ENCODE measurements at places on chromosomes 5 and 9.

DNA sequence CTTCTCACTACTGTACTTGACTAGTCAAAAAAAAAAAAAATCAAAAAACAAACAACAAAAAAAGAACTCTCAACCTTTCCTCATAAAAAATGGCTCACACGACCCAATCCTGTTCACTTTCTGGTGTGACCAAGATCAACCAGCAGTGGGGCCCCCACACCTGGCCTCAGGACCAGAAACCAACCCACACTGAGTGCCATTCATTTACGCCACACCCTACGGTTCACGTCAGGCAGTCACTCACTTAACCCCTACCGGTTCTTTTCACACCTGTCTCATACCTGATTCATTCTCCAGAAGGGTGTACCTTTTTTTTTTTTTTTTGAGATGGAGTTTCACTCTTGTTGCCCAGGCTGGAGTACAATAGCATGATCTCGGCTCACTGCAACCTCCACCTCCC, 5.7 kb downstream of the SUSD1 start:
- DNase-seq, result no peak

GRCh38 chr9:108150736-108151586, 661.4 kb upstream of the KLF4 start:
- peak; percentile 92 for DNase-seq

DNA sequence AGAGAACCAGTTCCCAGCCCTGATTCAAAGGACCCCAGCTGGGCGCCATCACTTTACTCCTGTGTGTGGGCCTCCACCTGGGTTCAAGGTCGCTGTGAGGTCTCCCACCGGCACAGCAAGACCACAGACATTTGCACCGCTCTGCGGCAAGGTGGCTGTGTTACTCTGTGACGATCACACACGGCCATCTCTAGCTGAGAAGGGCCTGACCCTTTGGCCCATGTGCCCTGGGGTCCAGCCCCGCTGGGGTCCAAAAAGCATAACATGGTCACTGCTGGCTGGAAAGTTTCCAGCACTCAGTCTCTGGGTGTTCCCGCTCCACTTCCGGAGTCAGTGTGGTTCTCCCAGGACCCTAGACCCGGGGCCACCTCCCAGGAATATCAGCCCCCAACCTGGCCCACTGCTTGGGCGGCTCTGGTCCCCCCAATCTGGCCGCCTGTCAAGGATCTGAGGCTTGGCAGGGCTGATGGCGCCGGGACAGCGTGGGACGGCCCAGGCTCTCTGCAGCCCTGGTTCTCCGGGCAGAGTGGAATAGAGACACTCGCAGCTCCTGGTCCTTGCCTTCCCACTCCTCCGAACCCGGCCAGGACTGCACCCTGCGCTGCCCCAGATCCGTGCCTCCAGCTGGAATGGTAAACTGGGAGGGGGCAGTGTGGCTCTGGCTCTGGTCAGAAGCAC, 3.9 kb upstream of the LMX1B start:
- no peak for DNase-seq

DNA sequence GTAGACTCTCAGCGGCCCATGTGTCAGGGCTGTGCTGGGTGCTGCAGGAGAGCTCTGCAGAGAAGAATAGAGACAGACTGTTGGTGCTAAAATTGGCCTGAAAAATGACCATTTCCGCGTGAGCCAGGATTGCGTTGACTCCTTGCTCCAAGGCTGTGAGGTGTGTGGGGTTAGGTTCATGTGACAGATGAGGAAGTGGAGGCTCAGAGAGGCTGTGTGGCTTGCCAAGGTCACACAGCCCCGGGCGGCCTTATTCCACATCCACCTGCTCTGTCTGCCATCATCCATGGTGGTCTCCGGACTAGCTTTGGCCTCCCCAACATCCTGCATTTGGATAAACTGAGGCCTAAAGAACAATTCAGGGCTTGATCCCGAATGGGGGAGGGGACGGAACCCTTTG, 15.2 kb downstream of the NEK6 start:
- no peak for DNase-seq

DNA sequence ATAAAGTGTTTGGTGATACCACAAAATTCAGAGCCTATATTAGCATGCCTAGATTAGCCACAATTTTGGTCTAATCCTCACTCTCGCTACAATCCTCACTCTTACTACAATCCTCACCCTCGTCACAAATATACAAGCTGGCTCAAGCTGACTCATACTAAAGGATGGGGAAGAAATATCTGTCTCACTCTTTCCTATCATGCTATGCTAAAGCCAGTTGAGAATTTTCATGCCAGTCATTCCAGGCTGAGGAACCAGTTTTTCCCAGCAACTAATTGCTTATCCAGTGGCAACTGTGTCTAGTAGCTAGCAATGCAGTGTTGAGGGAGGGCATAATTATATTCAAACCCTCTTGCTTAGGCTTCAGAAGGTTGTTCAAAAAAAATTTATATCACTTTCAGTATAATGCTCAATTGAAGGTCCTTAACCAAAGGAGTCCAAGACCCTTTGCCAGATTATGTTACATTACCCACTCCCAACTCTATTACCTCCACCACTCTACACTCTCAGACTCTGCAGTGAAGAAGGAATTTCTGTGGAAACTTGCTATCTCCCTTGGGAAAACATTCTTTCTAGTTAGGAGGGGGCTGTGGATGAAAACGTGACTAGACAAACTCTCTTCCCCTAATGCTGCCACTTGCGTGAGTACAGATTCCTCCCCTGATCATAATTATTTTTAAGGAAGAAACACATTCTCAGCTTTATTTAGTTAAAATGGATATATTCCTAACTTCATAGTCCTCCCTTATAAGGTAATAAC, 810.3 kb upstream of the ACO1 start:
- peak; percentile 24 for DNase-seq

DNA sequence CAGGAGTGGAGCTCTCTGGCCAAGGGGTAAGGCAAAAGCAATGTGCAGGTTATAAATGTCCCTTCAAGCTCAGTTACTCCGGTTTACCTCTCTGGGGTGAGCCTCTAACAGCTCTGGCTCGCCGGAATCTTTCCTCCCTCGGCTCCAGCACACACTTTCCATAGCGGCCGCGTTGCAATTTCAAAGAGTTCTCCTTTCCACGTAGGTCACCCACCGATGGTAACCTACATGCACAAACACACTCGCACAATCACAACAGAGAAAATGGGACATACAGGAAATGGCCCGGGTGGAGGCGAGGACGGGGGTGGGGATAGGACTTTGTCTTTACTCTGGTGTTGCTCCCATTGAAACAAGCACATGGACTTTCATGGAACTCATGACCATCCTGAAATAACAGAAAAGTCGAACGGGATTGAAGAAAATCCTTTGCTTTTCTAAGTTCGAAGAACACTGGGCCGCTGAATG, 1.2 kb downstream of the LHFPL2 start:
- DNase-seq, result peak; percentile 62

DNA sequence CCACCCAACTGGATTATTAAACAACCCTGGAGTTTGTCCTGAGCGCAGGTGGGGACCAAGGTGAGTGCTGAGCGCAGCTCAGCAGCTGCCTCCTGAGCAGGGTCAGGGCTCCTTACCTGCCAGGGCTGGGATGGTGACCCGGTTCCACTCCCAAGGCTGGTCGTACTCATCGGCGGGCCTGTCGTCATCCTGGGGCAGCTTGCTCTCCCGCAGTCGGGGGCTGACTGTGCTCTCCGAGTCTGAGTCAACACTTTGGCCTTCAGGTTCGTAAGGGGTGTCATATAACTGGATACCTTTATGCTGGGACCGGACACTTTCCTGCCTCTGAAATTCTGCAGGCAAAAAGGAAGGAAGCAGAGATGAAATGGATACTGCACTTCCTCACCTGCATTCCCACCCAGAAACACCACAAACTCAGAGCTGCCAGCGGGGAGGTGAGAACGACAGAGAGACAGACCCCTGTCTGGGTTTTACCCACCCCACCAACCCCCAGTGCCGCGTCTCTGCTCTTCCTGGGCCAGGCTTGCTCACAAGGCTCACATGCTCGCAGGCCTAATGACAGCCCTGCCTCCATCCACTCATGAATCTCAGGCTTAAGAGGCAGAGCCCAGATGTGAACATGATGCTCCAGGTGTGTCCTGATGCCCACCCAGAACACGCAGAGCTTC, 70.7 kb upstream of the SLC25A51 start:
- no peak for DNase-seq

- DNase-seq, result no peak
Observed at GRCh38 chr9:129280236-129280622, 102.2 kb upstream of the IER5L start.

- DNase-seq, result no peak
Observed at GRCh38 chr5:168446983-168447619, 39.2 kb upstream of the RARS1 start.

- peak; percentile 25 for DNase-seq
Observed at GRCh38 chr5:175460126-175460525, 16.1 kb upstream of the DRD1 start.

- no peak for DNase-seq
Observed at GRCh38 chr5:74787424-74787823, 20.4 kb downstream of the NSA2 start.

GRCh38 chr9:86687788-86688187, 259.5 kb downstream of the GAS1 start:
- no peak for DNase-seq

- DNase-seq, result no peak
Observed at GRCh38 chr5:2732850-2733249, 18.6 kb downstream of the IRX2 start.

DNA sequence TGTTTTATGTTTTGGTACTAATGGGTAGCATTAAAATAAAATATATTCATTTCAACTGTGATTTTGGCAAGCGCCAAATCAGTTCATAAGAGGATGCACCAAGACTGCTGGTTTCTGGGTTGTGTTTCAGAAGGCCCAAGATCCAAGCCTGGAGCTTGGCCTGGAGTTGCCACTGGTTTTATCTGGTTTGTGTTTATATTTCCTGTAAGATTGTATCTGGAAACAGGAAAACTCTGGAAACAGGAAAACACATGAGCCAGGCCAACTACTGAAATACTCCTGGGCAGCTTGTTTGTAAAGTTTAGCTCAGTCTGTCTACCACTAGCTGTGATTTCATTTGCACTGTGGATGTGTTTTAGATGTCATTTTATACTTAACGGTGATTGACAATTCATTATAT, 5.5 kb downstream of the FSTL4 start:
- DNase-seq, result no peak

DNA sequence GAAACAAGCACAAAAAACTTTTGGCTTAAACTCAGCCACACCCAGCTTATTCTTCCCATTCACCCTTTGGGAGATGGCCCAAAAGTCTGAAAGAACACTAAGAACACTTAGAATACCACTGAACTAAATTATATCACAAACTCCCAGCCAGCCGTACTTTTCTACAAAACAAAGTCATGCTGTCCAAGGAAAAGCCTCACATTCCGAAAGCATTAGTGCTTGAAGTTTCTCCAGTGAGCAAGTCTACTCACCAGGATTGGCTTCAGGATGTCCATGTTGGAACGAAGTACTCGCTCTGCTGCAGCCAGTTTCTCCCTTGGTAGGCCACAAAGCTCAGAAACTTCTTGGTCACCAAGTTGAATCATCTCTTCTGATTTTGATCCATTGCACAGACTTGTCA, 69.7 kb downstream of the ABCA1 start:
- peak; percentile 35 for DNase-seq

GRCh38 chr5:6525422-6525821, 76.8 kb downstream of the UBE2QL1 start:
- no peak for DNase-seq

GRCh38 chr9:126674365-126675146, 60.8 kb downstream of the LMX1B start:
- DNase-seq, result no peak

- DNase-seq, result no peak
Observed at GRCh38 chr5:170275376-170275994, 22.1 kb downstream of the LCP2 start.

GRCh38 chr9:73441890-73442818, 290.5 kb downstream of the ANXA1 start:
- peak; percentile 12 for DNase-seq

- DNase-seq, result peak; percentile 35
Observed at GRCh38 chr9:96884443-96884842, 30.1 kb upstream of the ZNF782 start.

DNA sequence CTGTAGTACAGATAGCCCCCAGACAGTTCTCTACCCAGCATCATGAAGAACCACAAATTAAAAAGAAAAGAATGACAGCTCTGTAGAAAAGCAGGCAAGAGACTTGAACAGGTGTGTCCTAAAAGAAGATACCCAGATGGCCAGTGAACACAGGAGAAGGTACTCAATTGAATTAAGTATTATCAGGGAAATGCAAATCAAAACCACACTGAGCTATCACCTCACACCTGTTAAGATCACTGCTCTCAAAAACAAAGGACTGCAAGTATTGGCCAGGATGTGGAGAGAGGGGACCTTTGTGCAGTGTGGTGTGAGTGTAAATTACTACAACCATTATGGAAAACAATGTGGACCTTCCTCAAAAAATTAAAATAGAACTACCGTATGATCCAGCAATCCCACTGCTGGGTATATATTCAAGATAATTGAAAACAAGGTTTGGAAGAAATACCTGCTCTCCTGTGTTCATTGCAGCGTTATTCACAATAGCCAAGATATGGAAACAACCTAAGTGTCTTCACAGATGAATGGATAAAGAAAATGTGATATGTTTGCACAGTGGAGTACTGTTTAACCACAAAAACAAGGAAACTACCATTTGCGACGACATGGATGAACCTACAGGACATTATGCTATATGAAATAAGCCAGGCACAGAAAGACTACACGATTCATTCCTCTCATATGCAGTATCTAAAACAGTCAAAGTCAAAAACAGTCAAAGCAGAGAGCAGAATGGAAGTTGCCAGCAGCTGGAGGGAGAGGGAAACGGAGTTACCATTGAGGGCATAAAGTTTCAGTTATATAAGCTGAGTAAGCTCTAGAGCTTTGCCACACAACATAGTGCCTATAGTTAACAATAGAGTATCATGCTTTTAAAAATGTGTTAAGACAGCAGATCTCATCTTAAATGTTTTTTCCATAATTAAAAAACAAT, 102.6 kb downstream of the WNK2 start:
- DNase-seq, result no peak

DNA sequence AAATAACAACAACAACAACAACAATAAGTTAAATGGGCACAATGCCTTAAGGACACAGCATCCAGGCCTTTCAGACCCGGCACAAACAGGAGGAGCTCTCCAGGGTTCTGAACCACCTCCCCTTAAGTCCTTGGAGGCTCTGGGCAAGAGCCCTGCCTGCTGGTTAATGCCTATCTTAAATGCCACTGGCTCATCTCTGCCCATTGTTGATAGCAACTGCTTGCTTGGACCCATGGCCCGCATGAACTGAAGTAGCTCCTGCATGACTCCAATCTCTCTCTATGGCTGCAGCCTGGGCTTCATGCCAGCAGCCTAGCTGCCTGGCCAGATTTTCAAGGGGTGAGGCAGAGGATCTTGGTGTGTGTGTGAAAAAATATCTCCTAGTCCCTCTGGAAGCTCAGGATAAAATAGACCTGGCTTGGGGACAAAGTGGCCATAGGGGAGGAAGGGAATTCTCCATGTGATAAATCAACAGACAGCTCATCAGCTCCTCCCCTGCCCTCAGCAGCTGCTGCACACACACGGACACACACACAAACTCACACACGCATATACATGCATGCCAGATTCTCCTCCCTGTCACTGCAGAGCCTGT, 27.4 kb downstream of the FAM219A start:
- peak; percentile 89 for DNase-seq

GRCh38 chr5:146565764-146566367, 49.9 kb upstream of the GPR151 start:
- DNase-seq, result peak; percentile 65

GRCh38 chr5:121919046-121919445, 42.7 kb upstream of the SRFBP1 start:
- DNase-seq, result no peak

Measured in fibroblast of pulmonary artery (primary cell).